Psoas muscle (tissue), 8 donors: ENCODE measurements at places on chromosomes 7 and 10. TPM values are rescaled to one million over a fixed set of nuclear protein-coding genes. Genes with fewer than 3 reads are reported as not detected.
A peak's percentile ranks its signal among the peaks of the same experiment; 100 is the strongest.

- no peaks in the 10 kb centered on the region for H3K4me1 ChIP-seq
- no peak for DNase-seq
- no peaks in the 10 kb centered on the region for H3K27me3 ChIP-seq
- no peak overlapping the region for H3K4me3 ChIP-seq
Observed at GRCh38 chr10:123385508-123386080, 231.4 kb downstream of the BUB3 start.

- H3K4me3 ChIP-seq, result no peak overlapping the region
- no peaks in the 10 kb centered on the region for H3K36me3 ChIP-seq
- DNase-seq, result no peak
- H3K27me3 ChIP-seq, result no peaks in the 10 kb centered on the region
Observed at GRCh38 chr10:108037061-108037460, 872.6 kb upstream of the SORCS1 start.

GRCh38 chr7:2814946-2815874 is 28.9 kb downstream of the GNA12 start:
- H3K4me3 ChIP-seq, result no peak overlapping the region
- no peak overlapping the region for H3K27ac ChIP-seq
- no peak for DNase-seq
- peaks cover 12% of the 10 kb centered on the region for H3K4me1 ChIP-seq
- H3K27me3 ChIP-seq, result no peaks in the 10 kb centered on the region

The INA gene
- not detected for total RNA-seq

DNA sequence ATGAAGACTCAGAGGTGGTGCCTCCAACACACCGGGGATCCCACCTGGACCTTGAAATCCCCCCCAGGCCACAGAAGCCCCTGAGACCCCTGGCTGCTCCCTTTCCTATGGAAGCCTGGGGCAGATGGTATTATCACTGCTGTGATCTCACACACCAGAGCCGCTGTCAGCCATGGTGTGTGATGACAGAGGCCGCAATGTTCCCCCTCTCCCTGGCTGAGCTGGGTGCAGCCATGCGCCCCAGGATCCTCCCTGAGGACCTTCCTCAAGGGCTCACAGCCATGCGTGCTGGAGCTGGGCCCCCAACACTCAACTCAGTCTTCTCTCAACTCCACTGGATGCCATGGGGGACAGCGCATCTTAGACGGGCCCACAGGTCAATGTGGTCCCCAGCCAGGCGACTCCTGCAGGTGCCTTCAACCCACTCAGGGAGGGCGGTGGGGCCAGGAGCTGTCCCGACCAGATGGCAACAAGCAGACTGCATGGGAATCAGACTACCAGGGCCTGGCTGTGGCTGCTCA is 44.9 kb downstream of the VIPR2 start:
- peaks cover 47% of the 10 kb centered on the region for H3K4me1 ChIP-seq
- H3K27ac ChIP-seq, result peak overlapping the region; percentile 99
- H3K27me3 ChIP-seq, result no peaks in the 10 kb centered on the region

The RET gene
- total RNA-seq, result 0.60 TPM

- no peak overlapping the region for H3K4me3 ChIP-seq
- no peak for DNase-seq
- H3K27ac ChIP-seq, result no peak overlapping the region
- H3K4me1 ChIP-seq, result peaks cover 7% of the 10 kb centered on the region
- peaks cover 27% of the 10 kb centered on the region for H3K36me3 ChIP-seq
Observed at GRCh38 chr7:127683776-127684681, 32.0 kb downstream of the SND1 start.

DNA sequence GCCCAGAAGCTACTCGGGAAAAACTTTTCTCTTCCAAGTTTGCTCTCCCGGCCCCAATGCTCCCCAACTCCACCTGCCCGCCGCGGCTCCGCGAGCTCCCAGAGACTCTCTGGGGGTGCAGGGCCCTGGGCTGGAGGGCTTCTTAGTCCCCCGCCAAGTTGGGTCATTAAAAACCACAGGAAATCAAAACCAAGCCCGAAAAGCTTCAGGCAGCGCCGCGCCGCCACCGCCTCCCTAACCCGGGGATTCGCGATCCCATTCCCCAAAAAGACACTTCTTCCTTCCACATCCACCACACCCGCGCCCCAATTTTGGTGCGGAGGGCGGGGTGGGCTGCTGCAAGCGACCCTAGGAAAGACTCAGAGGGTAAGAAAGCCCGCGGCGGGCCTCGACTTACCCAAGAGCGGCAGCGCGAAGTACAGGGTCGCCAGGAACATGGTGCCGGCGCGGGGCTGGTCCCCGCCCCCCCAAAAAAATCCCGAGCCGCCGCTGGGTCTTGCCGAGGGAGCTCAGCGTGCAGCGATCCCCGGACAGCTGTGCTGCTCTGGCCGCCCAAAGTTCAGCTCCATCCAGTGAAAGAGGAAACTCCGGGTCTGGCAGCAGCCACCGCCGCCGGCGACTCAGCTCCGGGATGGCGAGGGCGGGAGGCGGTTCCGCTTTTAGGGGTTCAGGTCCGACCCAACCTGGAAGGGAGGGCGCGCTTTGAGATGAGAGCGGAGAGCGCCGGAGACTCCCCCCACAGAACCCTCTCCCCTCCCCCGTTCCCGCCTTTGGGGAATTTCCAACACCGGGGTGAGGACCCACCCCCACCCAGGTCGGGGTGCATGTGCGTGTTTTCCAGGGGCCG is 1.2 kb downstream of the GFRA1 start:
- peaks cover 84% of the 10 kb centered on the region for H3K27me3 ChIP-seq
- no peaks in the 10 kb centered on the region for H3K36me3 ChIP-seq
- peak; percentile 68 for DNase-seq

GRCh38 chr10:36783400-36783799 is 342.0 kb upstream of the ANKRD30A start:
- no peaks in the 10 kb centered on the region for H3K27me3 ChIP-seq
- no peaks in the 10 kb centered on the region for H3K4me1 ChIP-seq
- no peak for DNase-seq
- no peak overlapping the region for H3K4me3 ChIP-seq
- H3K36me3 ChIP-seq, result no peaks in the 10 kb centered on the region
- H3K27ac ChIP-seq, result no peak overlapping the region

The PON2 gene
- total RNA-seq, result 12.1 TPM

DNA sequence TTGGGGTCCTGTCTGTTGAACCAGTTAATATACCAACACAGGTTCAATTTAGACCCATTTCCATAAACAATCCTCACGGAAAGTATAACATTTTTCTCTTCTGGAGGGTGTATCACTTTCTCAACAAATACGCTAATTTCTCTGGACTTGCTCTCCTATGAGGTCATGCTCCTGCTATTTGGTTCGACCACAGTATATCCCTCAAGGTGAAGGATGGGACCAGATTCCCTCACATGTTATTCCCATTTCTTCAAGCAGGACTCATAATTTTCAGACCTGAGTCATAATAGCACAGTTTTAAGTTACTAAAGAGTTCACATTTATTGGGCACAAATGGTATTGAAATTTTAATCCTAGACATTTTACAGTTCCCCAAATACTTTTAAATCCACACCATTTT is 57.2 kb downstream of the ADAM12 start:
- H3K4me1 ChIP-seq, result no peaks in the 10 kb centered on the region
- H3K27me3 ChIP-seq, result no peaks in the 10 kb centered on the region
- no peak overlapping the region for H3K4me3 ChIP-seq
- no peak overlapping the region for H3K27ac ChIP-seq

The FAM25C gene
- total RNA-seq, result not detected

DNA sequence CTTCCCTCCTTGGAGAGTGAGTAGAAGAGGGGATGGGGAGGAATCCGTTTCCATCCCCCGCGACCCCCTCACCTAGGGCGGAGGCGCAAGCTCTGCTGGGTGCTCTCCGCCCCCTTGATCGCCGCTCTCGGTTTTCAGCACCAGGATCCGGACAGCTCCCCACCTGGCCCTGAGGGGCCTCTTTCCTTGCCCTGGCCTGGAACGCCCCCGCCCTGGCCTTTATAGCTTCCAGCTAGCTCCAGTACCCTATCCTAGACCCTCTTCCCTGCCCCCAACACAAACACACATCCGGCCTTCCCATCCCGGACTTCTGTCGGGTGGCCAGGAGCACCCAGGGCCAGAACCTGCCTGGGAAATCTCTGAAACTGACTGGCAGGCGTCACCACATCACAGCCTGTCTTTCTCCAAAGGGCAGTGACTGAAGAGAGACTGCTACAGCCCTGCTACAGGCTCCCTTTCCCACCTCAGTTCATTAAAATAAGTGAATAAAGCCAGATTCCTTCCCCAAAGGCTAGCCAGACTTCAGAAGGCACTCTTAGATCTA is 72.3 kb upstream of the LEP start:
- peaks cover 6% of the 10 kb centered on the region for H3K27me3 ChIP-seq
- H3K27ac ChIP-seq, result no peak overlapping the region
- H3K4me1 ChIP-seq, result peaks cover 14% of the 10 kb centered on the region
- no peak overlapping the region for H3K4me3 ChIP-seq
- no peaks in the 10 kb centered on the region for H3K36me3 ChIP-seq
- no peak for DNase-seq

GRCh38 chr7:94444813-94445212 is 50.1 kb downstream of the COL1A2 start:
- no peak overlapping the region for H3K4me3 ChIP-seq
- H3K36me3 ChIP-seq, result no peaks in the 10 kb centered on the region
- no peaks in the 10 kb centered on the region for H3K27me3 ChIP-seq
- no peak for DNase-seq

DNA sequence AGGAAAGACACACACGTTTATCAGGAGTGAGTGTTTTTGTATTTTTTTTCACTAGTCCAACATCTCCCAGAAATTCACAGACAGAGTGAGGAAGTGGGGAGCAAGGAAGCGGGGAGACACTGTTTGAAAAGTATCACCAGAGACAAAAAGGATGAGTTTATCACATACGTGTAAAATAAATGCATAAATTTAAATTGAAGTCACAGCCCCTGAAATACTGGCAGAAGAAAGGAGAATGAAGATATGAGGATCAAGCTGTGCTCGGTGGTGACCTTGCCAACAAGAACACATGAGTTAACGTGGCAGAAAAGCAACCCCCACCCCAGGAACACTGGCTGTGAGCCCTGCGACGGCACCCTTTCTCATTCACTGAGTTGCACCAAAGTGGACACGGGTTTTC is 317.2 kb upstream of the AOAH start:
- no peaks in the 10 kb centered on the region for H3K4me1 ChIP-seq
- H3K4me3 ChIP-seq, result no peak overlapping the region
- H3K27me3 ChIP-seq, result no peaks in the 10 kb centered on the region
- H3K27ac ChIP-seq, result no peak overlapping the region
- DNase-seq, result no peak

The HEPACAM2 gene
- not detected for total RNA-seq

The AMPH gene
- total RNA-seq, result 1.4 TPM

GRCh38 chr7:25454562-25455041 is 226.3 kb upstream of the NPVF start:
- peak; percentile 17 for DNase-seq
- H3K4me1 ChIP-seq, result peaks cover 22% of the 10 kb centered on the region
- H3K4me3 ChIP-seq, result peak overlapping the region; percentile 30
- H3K27me3 ChIP-seq, result no peaks in the 10 kb centered on the region

The HMX2 gene
- total RNA-seq, result not detected

- H3K36me3 ChIP-seq, result peaks cover 22% of the 10 kb centered on the region
- H3K4me3 ChIP-seq, result peak within 1 kb of the TSS; percentile 84
- H3K4me1 ChIP-seq, result peaks cover 32% of the 10 kb centered on the region
- H3K27ac ChIP-seq, result peak within 1 kb of the TSS; percentile 93
Observed at GRCh38 chr7:191981-192649, at the start of gene FAM20C. TSS of gene FAM20C (plus strand) at chr7:192571. CDS start at chr7:193200, 629 bp downstream.

The TMEM225B gene
- 0.86 TPM for total RNA-seq

The PLAC9 gene
- 7.8 TPM for total RNA-seq

- no peaks in the 10 kb centered on the region for H3K36me3 ChIP-seq
- no peaks in the 10 kb centered on the region for H3K4me1 ChIP-seq
- DNase-seq, result no peak
- H3K27ac ChIP-seq, result no peak overlapping the region
Observed at GRCh38 chr7:8201846-8202441, 60.0 kb downstream of the ICA1 start.

DNA sequence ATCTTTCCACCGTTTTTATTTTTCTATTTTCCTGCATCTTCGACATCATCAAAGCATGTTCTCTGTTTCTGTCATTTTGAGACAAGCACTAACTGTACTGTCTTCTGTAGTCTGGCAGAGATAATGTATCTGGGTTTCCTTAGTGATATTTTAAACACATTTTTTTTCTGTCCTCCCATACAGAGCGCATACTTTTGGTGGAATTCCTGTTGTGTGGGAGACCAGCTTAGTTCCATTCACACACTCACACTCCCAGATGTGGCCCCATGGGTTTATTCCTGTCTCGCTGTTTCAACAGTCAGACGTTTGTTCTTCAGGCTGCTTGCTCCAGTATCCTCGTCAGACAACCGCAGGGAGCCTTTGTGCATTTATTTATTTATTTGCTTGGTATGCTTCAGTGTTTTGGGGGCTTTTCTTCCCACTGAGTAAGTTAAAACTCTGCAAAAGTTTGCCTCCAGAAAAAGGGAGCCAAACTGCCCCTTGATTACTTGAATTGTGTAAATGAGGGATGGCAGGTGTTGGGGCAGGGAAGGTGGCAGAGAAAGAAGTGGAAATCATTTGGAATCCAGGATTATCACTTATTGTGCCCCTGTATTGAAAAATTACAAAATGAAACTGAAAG is 456.8 kb upstream of the KLF6 start:
- H3K27ac ChIP-seq, result peak overlapping the region; percentile 73
- peak overlapping the region; percentile 48 for H3K4me3 ChIP-seq

The ELFN1 gene
- total RNA-seq, result 0.73 TPM

The CFAP58 gene
- 0.21 TPM for total RNA-seq

The HOXA10 gene
- total RNA-seq, result 19.2 TPM

DNA sequence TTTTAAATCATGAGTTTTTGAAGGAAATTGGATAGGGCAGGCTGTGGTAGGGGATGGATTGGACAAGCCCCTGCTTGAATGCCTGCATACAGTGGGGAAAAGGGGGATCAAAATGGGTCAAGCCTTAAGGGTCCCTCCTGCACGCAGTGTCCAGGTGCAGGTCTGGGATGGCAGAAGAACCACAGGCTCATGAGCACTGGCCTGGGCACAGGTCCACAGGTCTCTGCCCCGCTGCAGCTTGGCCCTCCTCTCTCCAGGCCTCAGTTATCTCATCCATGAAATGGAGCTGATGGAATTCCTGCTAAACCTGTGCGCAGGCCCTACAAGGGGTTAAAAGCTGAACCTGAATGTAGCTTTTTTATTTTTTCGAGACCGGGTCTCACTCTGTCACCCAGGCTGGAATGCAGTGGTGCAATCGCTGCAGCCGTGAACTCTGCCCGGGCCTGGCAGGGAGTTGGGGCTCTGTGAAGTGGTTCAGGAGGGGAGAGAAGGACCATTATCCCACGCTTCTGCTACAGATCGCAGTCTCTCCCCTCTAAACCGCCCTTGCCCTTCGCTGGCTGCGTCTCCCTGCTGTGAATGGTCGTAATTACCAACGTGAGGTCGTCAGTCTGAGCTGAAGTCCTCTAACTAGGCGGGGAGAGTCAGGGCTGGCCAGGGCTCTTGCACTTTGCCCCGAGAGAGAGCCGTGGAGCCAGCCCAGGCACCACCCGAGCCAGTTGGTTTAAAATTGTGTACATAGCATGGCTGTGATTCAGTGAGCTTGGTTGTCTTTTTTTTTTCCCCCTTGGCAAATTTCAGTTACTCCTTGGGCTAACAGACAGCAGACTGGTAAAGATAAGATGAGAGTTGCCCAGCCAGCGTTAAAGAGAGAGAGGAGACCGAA is 77.5 kb upstream of the GTF2I start:
- peaks cover 14% of the 10 kb centered on the region for H3K4me1 ChIP-seq
- no peak overlapping the region for H3K4me3 ChIP-seq
- DNase-seq, result no peak
- no peaks in the 10 kb centered on the region for H3K27me3 ChIP-seq

The TAF3 gene
- 14.3 TPM for total RNA-seq

The EGR2 gene
- total RNA-seq, result 0.92 TPM

- H3K36me3 ChIP-seq, result peaks cover 8% of the 10 kb centered on the region
- peaks cover 50% of the 10 kb centered on the region for H3K4me1 ChIP-seq
- DNase-seq, result no peak
- H3K27me3 ChIP-seq, result no peaks in the 10 kb centered on the region
Observed at GRCh38 chr7:152344253-152344652, 91.5 kb downstream of the KMT2C start.
